ENCODE measurements at places on chromosomes 12 and 14. TPM values are rescaled to one million over a fixed set of nuclear protein-coding genes. Genes with fewer than 3 reads are reported as not detected.

DNA sequence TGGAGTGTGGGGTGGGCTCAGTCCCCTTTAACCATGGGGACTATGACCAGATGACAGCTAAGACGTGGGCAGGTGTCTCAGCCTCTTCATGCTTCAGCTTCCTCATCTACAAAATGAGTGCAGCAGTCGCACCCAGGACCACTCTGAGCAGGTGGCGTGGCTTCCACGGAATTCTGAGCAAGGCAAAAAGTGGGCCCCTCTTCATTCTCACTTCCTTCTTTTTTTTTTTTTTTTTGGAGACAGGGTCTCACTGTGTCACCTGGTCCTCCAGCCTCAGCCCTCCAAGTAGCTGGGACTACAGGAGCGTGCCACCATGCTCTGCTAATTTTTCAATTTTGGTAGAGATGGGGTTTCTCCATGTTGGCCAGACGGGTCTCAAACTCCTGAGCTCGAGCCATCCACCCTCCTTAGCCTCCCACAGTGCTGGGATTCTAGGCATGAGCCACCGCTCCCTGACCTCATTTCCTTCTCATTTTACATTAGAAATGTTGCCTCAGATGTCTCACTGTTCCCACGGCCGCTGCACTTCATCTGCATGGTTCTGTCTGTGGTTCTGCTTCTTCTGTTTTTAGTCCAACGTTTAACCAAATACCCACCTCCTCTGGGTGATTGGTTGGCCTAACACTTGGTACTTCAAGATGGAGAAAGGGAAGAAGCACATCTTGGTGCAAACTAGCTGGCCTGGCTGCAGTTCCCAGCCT lies 41.3 kb upstream of the BCL7A start:
- peaks cover 3% of the 10 kb centered on the region for H3K27me3 ChIP-seq
- H3K36me3 ChIP-seq: no peaks in the 10 kb centered on the region
- no peak for DNase-seq

GRCh38 chr12:59823567-59823966 lies 227.7 kb downstream of the SLC16A7 start:
- no peaks in the 10 kb centered on the region for H3K4me1 ChIP-seq
- H3K27me3 ChIP-seq: no peaks in the 10 kb centered on the region
- H3K36me3 ChIP-seq: no peaks in the 10 kb centered on the region
- H3K4me3 ChIP-seq: no peak overlapping the region

GRCh38 chr14:61564618-61565091 lies 130.7 kb upstream of the HIF1A start:
- no peaks in the 10 kb centered on the region for H3K36me3 ChIP-seq
- no peak for DNase-seq
- no peak overlapping the region for H3K4me3 ChIP-seq
- peaks cover 22% of the 10 kb centered on the region for H3K4me1 ChIP-seq
- no peak overlapping the region for H3K27ac ChIP-seq
- peaks cover 17% of the 10 kb centered on the region for H3K27me3 ChIP-seq

DNA sequence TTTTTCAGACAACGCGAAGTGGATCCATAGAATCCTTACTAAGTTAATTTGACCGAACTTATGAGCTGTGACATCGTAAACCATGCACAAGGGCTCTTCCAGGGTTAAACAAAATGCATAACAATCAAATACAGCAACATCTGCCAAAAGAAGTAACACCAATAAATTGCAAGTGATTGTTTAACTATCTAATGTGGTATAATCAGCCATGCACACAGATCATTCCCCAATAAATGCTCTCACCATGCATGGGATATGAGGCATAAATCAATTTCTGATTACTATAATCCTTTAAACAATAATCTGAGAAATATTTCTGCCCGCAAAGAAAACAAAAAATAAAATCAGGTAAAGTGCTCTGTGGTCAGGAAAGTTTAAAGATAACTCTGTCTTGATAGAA lies 7.7 kb upstream of the PLEKHG7 start:
- no peaks in the 10 kb centered on the region for H3K36me3 ChIP-seq
- H3K27me3 ChIP-seq: no peaks in the 10 kb centered on the region
- H3K4me3 ChIP-seq: no peak overlapping the region
- H3K27ac ChIP-seq: no peak overlapping the region

- H3K4me1 ChIP-seq: peaks cover 48% of the 10 kb centered on the region
- H3K36me3 ChIP-seq: no peaks in the 10 kb centered on the region
- H3K27me3 ChIP-seq: no peaks in the 10 kb centered on the region
- DNase-seq: no peak
These were observed 182.8 kb downstream of the ADGRD1 start for GRCh38 chr12:131136539-131136872.

DNA sequence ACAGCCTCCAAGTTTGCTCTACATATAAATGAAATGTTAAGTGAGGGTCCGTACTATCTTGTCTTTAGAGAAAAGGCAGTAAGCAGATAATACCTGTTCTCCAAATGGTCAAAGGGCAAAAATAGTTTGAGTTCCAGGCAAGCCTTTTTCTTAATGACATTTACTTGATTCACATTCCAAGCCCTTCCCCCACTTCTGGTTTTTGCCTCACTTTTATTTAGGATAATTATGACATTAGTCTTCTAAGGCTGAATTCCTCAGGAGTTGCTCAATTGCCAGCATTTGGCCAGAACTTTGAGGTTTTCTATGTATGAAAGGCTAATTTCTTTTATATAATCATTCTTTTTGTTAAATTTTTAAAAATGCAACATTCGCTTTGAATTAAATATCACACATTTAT lies 62.5 kb upstream of the DUSP6 start:
- H3K4me3 ChIP-seq: no peak overlapping the region
- no peak for DNase-seq
- no peaks in the 10 kb centered on the region for H3K36me3 ChIP-seq
- peaks cover 4% of the 10 kb centered on the region for H3K4me1 ChIP-seq
- H3K27ac ChIP-seq: no peak overlapping the region

GRCh38 chr12:121590476-121591143 lies 9.8 kb upstream of the KDM2B start:
- H3K4me3 ChIP-seq: peak overlapping the region; percentile 89
- DNase-seq: peak; percentile 39
- H3K36me3 ChIP-seq: peaks cover 8% of the 10 kb centered on the region
- peak overlapping the region; percentile 100 for H3K27ac ChIP-seq
- H3K4me1 ChIP-seq: peaks cover 25% of the 10 kb centered on the region
- H3K27me3 ChIP-seq: no peaks in the 10 kb centered on the region

GRCh38 chr12:121440768-121441167 lies 40.9 kb downstream of the RNF34 start:
- no peak overlapping the region for H3K27ac ChIP-seq
- peaks cover 40% of the 10 kb centered on the region for H3K36me3 ChIP-seq
- H3K4me1 ChIP-seq: peaks cover 10% of the 10 kb centered on the region

DNA sequence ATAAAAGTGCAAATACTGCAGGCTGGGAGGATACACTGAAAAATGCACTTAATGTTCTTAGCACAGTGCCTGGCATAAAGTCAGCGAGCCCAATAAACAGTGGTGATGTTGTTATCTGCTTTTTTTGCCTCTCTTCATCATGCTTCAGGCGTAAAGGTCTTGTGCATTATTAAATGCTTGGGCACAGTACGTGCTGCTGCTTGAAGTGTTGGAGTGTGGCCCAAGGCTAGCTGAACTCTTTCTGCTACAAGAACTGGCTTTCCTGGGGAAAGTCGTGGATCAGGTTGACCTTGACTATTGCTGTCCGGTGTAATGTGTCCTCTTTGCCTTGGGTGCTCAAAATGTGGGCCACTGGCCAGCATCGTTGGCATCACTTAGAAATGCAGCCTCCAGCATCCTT lies 43.0 kb downstream of the SMOC1 start:
- DNase-seq: no peak
- peaks cover 50% of the 10 kb centered on the region for H3K4me1 ChIP-seq
- peaks cover 13% of the 10 kb centered on the region for H3K36me3 ChIP-seq

DNA sequence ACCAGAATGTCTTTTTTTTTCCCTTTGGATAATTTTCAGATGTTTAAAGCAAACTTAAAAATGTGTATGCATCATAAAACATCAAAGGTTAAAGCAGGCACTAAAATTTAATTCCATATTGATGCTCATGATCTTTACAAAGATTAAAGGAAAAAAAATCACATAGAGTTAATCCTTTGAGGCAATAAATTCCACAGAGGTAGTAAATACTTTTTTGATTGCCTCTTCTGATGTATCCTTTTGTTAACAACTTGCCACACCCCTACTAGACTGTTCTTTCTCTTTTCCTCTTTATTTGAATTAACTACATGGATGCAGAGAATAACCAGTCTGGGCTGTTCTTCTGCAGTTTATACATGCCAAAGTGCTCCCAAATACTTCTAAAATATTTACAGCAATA lies 45.2 kb upstream of the KCNJ8 start:
- H3K27me3 ChIP-seq: peaks cover 21% of the 10 kb centered on the region
- DNase-seq: no peak
- no peaks in the 10 kb centered on the region for H3K36me3 ChIP-seq
- peaks cover 6% of the 10 kb centered on the region for H3K4me1 ChIP-seq
- no peak overlapping the region for H3K4me3 ChIP-seq

- H3K36me3 ChIP-seq: no peaks in the 10 kb centered on the region
- H3K27me3 ChIP-seq: peaks cover 12% of the 10 kb centered on the region
- no peak for DNase-seq
- no peak overlapping the region for H3K4me3 ChIP-seq
- peaks cover 7% of the 10 kb centered on the region for H3K4me1 ChIP-seq
These were observed 5.6 kb upstream of the JAG2 start for GRCh38 chr14:105173901-105174894.

DNA sequence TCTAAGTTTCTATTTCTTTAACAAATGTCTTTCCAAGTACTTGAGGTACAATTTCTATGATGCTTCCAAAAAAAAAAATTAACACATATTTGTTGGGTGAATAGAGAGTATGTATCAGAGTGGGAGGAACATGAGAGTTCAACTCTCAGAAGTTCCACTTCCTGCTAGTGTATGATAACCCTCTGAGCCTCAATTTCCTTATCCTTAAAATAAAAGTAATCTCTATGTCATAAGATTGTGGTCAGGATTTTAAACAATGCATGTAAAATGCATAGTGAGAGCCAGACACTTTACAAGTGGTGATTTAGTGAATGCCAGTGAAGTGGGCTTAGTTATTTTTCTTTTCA lies 270.3 kb upstream of the AMIGO2 start:
- H3K27ac ChIP-seq: no peak overlapping the region
- no peaks in the 10 kb centered on the region for H3K36me3 ChIP-seq
- no peak overlapping the region for H3K4me3 ChIP-seq
- no peak for DNase-seq
- no peaks in the 10 kb centered on the region for H3K27me3 ChIP-seq
- no peaks in the 10 kb centered on the region for H3K4me1 ChIP-seq

DNA sequence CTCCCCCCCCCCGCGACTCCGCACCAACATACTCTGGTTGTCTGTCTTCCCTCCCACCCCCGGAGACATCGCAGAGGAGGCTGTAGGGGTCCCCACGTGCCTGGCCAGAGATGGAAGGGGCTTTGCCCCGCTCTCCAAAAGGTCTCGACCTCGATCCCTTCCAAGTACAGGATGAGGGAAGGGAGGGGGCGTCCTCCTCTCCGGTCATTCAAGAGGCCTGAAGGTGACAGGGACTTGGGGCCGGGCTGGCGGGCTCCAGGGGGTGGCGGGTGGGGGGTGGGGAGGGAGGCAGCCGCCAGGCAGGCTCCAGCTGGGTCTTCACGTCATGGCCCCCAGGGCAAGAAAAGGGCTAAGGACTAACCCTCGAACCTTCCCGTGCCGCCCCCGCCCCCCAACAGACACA lies 15.1 kb downstream of the TBX3 start:
- H3K4me1 ChIP-seq: peaks cover 31% of the 10 kb centered on the region
- H3K27ac ChIP-seq: no peak overlapping the region
- peaks cover 98% of the 10 kb centered on the region for H3K27me3 ChIP-seq
- no peak overlapping the region for H3K4me3 ChIP-seq
- no peak for DNase-seq

GRCh38 chr12:87290505-87290904 lies 738.7 kb downstream of the C12orf50 start:
- DNase-seq: no peak
- H3K27me3 ChIP-seq: no peaks in the 10 kb centered on the region
- H3K4me3 ChIP-seq: no peak overlapping the region
- H3K36me3 ChIP-seq: no peaks in the 10 kb centered on the region

DNA sequence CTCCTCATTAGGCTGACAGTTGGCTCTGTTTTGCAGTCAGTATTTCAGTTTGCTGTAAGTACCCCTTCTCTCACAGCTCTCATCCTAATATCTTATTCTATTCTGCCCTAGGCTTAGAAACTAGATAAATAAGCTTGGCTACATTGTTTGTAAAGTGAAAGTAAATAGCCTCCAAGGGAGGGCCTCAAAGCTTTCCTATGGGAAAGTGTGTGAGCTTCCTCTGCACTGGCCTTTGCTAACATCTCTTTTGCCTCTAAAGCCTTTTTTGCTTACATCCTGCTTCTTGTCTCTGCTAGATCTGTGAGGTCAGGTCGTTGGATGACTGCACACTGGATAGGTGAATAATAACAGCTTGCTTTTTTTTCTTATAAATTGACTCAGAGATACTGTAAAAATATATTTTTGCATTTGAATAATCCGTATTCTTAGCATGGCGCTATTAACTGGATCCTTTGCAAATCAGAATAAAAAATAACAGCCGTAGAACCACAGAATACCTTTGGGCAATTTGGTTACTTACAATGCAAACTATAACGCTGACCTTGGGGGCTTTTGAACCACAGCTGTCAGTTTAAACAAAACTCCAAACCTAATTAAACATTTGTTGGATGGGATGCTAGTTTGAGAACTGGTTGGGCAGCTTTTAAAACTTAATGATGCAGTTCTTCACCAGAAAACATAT lies 55.1 kb downstream of the TTC6 start:
- no peaks in the 10 kb centered on the region for H3K36me3 ChIP-seq
- H3K27ac ChIP-seq: no peak overlapping the region
- no peak overlapping the region for H3K4me3 ChIP-seq
- peaks cover 9% of the 10 kb centered on the region for H3K4me1 ChIP-seq

LRP1-AS gene
- not detected for total RNA-seq

COCH gene
- total RNA-seq: 16.8 TPM

LMNTD1 gene
- not detected for total RNA-seq

DNAH10 gene
- total RNA-seq: 2.0 TPM

PTHLH gene
- total RNA-seq: 0.56 TPM

Data from neural crest cell (in vitro differentiated cells).